Immature natural killer cell (primary cell): ENCODE measurements at places on chromosomes 2 and 18. TPM values are rescaled to one million over a fixed set of nuclear protein-coding genes. Genes with fewer than 3 reads are reported as not detected.

DNA sequence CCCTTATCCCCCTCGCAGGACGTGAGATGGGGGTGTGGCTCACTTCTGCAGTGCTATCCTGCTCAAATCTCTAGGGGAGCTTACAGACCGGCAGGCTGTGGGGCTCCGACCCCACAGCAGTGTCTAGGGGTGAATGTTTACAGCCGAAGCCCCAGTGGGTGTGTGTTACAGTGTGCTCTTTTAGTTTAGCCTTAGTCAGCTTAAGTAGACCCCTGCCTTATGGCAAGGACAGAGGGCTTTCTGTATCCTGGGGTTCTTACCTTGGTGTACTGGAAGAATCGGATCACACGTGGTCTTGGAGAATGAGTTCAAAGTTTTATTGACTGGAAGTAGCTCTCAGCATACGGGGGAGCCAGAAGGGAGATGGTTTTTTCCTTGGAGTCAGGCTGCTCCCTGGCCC is 348.2 kb upstream of the GYPC start:
- no peak for DNase-seq

DNA sequence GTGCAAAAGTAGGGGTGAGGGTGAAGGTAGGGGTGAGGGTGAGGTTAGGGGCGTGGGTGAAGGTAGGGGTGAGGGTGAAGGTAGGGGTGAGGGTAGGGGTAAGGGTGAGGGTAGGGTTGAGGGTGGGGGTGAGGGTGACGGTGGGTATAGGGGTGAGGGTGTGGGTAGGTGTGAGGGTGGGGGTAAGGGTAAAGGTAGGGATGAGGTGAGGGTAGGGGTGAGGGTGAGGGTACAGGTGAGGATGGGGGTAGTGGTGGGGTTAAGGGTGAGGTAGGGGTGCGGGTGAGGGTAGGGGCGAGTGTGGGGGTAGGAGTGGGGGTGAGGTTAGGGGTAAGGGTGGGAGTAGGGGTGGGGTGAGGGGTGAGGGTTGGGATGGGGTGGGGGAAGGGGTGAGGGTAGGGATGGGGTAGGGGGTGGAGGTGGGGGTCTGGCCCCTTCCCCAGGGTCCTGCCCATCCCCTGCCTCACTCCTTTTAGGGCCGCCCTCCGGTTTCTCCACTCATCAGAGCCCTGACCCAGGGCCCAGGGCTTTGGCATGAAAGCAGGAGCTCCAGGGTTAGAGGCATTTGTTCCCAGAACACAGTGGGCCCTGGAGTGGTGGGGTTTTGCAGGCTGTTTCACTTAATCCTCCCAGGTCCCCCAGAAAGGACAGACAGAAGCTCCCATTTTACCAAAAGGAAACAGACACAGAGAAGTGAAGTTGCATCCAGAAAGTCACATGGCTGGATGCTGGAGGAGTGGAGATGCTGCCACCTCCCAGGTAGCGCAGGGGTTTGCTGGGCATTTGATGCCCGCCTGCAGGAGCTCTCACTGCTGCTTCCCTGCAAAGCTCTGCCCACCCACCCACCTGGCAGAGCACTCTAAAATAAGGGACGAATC is 26.9 kb downstream of the SNORC start:
- no peak for DNase-seq

GRCh38 chr2:1656326-1656960 is 87.9 kb downstream of the PXDN start:
- no peak for DNase-seq

DNA sequence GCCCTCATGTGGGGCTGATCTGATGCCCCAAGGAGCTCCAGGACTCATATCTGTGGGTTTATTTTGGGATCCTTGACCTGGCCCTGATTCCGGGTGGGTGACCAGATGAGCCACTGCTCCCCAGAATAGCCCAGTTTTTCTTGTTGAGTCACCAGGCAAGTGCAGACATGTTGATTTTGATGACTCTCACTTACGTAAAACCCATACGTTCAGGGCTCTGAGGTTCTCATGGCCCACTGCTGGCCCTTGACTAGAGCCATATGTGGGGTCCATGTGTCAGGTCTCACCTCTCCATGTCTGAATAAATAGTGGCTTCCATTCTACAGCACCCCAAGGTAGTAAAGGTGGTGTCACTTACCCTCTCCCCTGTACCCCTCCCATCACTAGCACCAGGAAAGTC is 41.9 kb downstream of the CDC42EP3 start:
- no peak for DNase-seq

GRCh38 chr2:112724591-112725525 is 4.0 kb downstream of the NT5DC4 start:
- no peak for DNase-seq

- DNase-seq: no peak
Observed at GRCh38 chr2:84534225-84534624, 17.9 kb downstream of the DNAH6 start.

DNA sequence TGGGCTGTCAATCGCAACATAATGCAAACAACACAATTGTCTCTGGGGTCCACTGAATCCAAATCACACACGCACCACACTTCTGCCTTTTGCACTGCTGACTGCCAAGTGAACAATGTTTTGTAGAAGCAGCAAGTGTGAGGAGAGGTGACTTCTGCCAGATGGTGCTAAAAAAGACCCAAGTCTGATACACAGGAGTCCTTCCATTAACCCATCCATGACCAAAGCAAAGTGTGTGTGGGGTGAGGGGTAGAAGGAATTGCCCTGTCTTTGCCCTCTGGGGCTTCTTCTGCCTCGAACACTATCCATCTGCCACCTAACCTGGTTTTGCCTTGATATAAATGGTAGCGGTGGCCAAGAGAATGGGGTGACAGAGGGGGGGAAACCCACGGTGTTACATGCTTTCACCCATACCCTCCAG is 50.0 kb downstream of the C2orf42 start:
- no peak for DNase-seq

- no peak for DNase-seq
Observed at GRCh38 chr2:60565472-60565871, 12.0 kb upstream of the BCL11A start.

DNA sequence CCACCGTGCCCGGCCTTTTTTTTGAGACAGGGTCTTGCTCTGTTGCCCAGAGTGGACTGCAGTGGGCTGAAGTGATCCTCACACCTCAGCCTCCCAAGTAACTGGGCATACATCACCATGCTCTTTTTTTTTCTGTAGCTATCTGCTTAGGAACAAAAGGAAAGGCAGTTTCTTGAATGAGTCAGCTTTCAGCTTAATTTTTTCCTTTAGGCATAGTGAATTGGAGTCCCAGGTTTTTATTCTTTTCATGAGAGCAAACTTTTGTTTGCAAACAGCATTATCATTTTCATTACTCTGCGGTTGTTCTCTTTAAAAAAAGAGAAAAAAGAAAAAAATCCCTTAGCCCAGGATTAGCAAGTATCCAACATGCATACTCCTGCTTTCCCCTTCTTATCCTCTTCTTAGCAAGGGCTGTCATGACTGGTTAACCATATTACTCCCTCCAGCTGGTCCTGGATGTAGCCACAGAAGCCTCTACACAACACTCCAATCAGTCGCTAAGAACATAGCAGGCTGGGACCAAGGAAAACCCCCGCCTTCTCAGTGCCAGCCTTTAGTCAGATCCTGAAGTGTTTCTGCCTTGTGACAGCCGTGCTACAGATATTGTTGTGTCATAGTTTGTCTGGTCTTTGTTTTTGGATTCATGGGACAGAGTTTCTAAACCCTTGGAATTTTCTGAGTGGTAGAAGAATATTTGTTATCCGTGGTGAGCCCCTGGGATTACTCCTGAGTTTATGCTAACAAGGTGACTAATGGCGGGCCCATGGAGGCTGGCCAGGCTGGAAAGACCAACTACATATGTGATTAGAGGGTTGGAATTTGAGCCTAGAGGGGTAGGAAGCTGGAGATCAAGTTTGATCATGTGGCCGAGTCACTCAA is 23.3 kb upstream of the ST3GAL5 start:
- DNase-seq: no peak

Gene SCTR
- polyA plus RNA-seq: not detected

Gene LNPK
- 18.0 TPM for polyA plus RNA-seq

Gene ORMDL1
- 85.2 TPM for polyA plus RNA-seq

Gene TXNDC2
- not detected for polyA plus RNA-seq

- no peak for DNase-seq
Observed at GRCh38 chr2:178265851-178266250, 71.5 kb downstream of the OSBPL6 start.

- no peak for DNase-seq
Observed at GRCh38 chr2:227671170-227671905, 4.7 kb downstream of the SCYGR5 start.

GRCh38 chr2:38720613-38721241 is 30.4 kb downstream of the SRSF7 start:
- no peak for DNase-seq
